ENCODE measurements at places on chromosomes 5 and 9.

DNA sequence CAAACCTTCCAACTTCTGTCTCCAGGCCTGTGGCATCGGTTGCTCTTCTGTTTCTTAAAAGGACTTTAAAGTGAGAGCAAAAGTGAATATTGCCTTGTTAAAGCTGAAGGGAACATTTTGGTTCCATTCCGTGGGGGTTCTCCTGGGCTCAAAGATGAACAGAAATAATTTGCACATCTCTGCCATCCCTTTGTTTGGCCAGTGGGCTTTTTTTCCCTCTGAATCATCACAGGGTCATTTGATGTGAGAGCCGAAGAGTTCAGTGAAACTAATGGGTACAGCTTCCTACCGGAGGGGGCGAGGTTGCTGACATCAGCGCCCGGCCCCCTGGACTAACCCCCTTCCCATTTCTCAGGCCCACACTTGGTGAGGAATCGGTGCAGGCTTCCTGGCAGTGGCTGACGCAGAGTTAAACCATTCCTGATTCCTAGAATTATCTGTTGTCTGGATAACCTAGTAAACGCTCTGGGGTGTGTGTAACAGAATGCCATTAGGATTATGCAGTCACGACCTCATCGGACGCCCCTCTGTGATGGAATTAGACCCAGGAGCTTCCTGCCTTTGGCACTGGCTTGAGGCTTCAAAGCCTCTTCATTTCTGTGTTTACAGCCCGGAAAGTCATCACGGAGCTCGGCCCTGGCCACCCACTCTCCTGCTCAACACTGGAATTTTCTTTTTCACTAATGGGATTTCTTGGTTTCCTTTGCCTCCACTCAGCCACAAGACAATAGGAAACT, 61.6 kb upstream of the RPL26L1 start:
- DNase-seq = no peak

GRCh38 chr5:161535762-161536161, 10.8 kb downstream of the GABRB2 start:
- no peak for DNase-seq

- DNase-seq = no peak
These were observed 30.9 kb upstream of the OR2K2 start for GRCh38 chr9:111360881-111361280.

DNA sequence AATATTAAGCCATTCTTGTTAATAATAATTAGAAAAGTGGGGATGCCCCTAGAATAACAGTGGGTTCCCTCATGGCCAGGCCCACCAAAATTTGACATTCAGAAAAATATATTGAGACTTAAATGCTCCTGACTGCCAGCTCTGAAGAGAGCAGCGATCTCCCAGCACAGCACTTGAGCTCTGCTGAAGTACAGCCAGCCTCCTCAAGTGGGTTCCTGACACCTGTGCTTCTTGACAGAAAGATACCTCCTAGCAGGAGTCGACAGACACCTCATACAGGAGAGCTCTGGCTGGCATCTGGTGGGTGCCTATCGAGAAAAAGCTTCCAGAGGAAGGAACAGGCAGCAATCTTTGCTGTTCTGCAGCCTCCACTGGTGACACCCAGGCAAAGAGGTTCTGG, 261.5 kb downstream of the DTWD2 start:
- no peak for DNase-seq

DNA sequence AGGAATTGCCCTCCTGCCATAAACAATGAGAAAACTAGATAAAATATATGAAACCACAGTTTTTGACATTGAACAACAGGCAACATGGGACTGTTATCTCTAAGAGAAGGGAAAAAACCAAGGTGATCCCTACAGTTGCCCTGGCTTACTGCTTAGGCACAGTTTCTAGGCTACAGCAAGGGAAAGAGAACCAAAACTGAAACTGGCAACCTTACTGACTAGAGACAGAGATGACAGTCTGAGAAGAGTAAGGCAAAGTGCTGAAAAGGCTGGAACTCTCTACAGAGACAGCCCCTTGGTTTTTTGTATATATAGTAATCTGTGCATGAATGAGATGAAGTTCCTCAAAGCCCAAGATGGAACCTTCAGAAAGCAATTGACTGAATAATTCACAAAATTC, 36.2 kb upstream of the REEP2 start:
- DNase-seq = no peak

DNA sequence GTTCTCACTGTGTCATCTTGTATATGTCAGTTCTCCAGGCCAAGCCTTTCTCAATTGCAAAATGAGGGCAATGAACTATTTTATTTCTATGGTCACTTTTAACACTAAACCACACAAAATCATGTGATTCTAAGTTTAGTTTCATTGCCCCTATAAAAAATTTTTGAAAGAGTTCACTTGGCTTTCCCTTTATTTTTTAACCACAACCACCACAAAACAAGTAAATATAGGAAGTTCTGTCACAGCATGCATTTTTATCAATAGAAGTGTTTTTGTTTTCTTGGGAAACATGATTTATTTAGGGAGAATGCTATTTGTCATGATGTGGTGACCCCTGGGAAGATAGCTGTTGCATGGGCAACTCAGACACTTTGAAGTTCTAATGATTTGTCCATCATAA, 169.1 kb downstream of the CSNK1G3 start:
- DNase-seq = no peak

GRCh38 chr9:130833031-130833990, 1.7 kb upstream of the ABL1 start:
- DNase-seq = no peak

DNA sequence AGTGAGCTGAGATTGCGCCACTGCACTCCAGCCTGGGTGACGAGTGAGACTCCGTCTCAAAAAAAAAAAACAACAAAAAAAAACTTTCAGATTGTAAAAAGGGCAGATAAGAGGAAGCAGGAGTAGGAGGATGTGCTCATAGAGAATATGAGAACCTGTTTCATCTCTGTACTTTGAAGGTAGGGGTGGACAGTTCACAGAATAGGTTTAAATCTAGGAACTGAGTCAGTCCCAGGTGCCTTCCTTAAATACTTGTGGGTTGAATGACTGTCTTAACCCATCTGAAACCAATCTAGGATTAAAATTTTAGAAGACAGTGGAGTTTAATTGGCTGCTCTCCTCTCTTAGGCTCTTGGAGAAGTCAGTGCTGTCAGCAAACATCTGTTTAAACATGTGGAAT, 12.4 kb downstream of the POLK start:
- DNase-seq = no peak

- no peak for DNase-seq
These were observed 53.9 kb downstream of the ZNF366 start for GRCh38 chr5:72453246-72453775.

GRCh38 chr5:26579712-26580111, 458.7 kb downstream of the CDH9 start:
- DNase-seq = no peak

DNA sequence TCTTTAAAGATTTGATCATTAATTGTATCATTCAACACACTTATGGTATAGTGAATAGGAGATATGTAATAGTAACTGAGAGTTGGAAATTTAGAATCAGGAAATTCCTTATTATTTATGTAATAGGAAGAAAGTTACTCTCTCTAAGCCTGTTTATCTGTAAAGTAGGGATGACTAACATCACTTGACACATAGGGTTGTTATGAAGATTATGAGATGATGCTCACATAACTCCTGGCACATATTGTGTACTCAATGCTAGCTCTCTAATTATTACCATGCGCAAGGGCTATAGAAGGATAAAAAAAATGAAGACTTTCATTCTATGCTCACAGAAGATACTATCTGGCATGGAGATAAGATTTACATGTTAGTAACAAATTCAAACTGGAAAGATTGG, 149.9 kb downstream of the ISOC1 start:
- DNase-seq = no peak

- no peak for DNase-seq
These were observed 44.1 kb downstream of the KCNV2 start for GRCh38 chr9:2761424-2761823.

DNA sequence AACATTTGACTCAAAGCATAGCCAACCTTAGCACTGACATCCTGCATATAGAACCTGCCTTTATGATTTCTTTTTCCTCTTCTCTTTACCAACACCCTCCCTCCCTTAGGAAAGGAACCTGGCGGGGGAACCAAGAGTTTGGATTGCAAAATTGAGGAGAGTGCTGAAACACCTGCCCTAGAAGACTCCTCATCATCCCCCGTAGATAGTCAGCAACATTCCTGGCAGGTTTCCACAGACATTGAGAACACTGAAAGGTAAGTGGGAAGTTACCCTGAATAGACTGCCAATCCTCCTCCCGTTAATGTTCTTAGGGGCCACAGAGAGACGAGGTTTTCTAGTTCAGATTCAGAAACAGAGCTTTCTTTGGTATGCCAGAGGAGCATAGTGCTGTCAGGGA, 88.8 kb downstream of the RGS7BP start:
- no peak for DNase-seq

- DNase-seq = peak; percentile 70
These were observed 547 bp downstream of the ANP32B start for GRCh38 chr9:97983589-97984187.

- DNase-seq = no peak
These were observed 24.9 kb upstream of the IRX4 start for GRCh38 chr5:1907616-1908015.

GRCh38 chr5:72633041-72633445, 125.8 kb upstream of the ZNF366 start:
- DNase-seq = no peak

GRCh38 chr9:72883875-72884274, 69.0 kb downstream of the ALDH1A1 start:
- no peak for DNase-seq

Measured in ecto neural progenitor cell (in vitro differentiated cells).